ENCODE measurements at places on chromosomes 6 and 20. TPM values are rescaled to one million over a fixed set of nuclear protein-coding genes. Genes with fewer than 3 reads are reported as not detected.

The FAM83B gene
- not detected for total RNA-seq

The COX4I2 gene
- total RNA-seq, result not detected

The SIRPG gene
- total RNA-seq, result not detected

The RALY gene
- 65.7 TPM for total RNA-seq

The TFAP2C gene
- total RNA-seq, result 1.2 TPM

The RIMS4 gene
- total RNA-seq, result not detected

The PNRC1 gene
- 38.5 TPM for total RNA-seq

The COL10A1 gene
- total RNA-seq, result 6.6 TPM

The LY86 gene
- total RNA-seq, result not detected

The FBXO30 gene
- 10.2 TPM for total RNA-seq

The TMEM74B gene
- not detected for total RNA-seq

The GMEB2 gene
- 6.6 TPM for total RNA-seq

The RHAG gene
- total RNA-seq, result not detected

The IMPG1 gene
- not detected for total RNA-seq

The SCUBE3 gene
- 3.3 TPM for total RNA-seq

The AGER gene
- 0.20 TPM for total RNA-seq

The GGT7 gene
- 8.8 TPM for total RNA-seq

The BMP5 gene
- 0.37 TPM for total RNA-seq

The MAK gene
- total RNA-seq, result not detected

The HLA-DMA gene
- 1.4 TPM for total RNA-seq

The PRL gene
- not detected for total RNA-seq

The WFDC12 gene
- total RNA-seq, result not detected

The CABLES2 gene
- total RNA-seq, result 1.6 TPM

The FANCE gene
- total RNA-seq, result 8.1 TPM

The LRFN2 gene
- total RNA-seq, result not detected

The SYNJ2 gene
- 45.5 TPM for total RNA-seq

The CGA gene
- total RNA-seq, result not detected

The NPEPL1 gene
- 26.0 TPM for total RNA-seq

The SAPCD1 gene
- total RNA-seq, result 1.1 TPM

The MYB gene
- total RNA-seq, result under 0.01 TPM

The PXT1 gene
- total RNA-seq, result not detected

The BEND6 gene
- 9.6 TPM for total RNA-seq

The SOBP gene
- 8.8 TPM for total RNA-seq

The KCNK16 gene
- total RNA-seq, result not detected

The TRIM40 gene
- total RNA-seq, result not detected

The SLC22A2 gene
- total RNA-seq, result not detected

The BTBD3 gene
- 15.4 TPM for total RNA-seq

The NAPB gene
- total RNA-seq, result 10.0 TPM

The PTPRT gene
- total RNA-seq, result not detected

The VSTM2L gene
- total RNA-seq, result 0.20 TPM

Measured in subcutaneous preadipocyte (primary cell).